ENCODE measurements at places on chromosomes 7 and 10. TPM values are rescaled to one million over a fixed set of nuclear protein-coding genes. Genes with fewer than 3 reads are reported as not detected.
A peak's percentile ranks its signal among the peaks of the same experiment; 100 is the strongest.

Gene NPSR1
- not detected for total RNA-seq

Gene HOXA11
- total RNA-seq = not detected

Gene VWDE
- total RNA-seq = not detected

Gene CH25H
- total RNA-seq = 1.7 TPM

Gene NACAD
- 7.1 TPM for total RNA-seq

Gene FBXW4
- 21.3 TPM for total RNA-seq

Gene CCZ1B
- total RNA-seq = 24.6 TPM

Gene TET1
- total RNA-seq = 3.9 TPM

Gene CFAP46
- not detected for total RNA-seq

Gene TUBB8
- not detected for total RNA-seq

GRCh38 chr10:15661574-15661973 lies 58.1 kb downstream of the ITGA8 start:
- H3K4me3 ChIP-seq = no peak overlapping the region
- H3K36me3 ChIP-seq = peaks cover 62% of the 10 kb centered on the region
- peaks cover 3% of the 10 kb centered on the region for H3K4me1 ChIP-seq
- no peaks in the 10 kb centered on the region for H3K27me3 ChIP-seq
- no peak for DNase-seq
- H3K27ac ChIP-seq = peak overlapping the region; percentile 40

DNA sequence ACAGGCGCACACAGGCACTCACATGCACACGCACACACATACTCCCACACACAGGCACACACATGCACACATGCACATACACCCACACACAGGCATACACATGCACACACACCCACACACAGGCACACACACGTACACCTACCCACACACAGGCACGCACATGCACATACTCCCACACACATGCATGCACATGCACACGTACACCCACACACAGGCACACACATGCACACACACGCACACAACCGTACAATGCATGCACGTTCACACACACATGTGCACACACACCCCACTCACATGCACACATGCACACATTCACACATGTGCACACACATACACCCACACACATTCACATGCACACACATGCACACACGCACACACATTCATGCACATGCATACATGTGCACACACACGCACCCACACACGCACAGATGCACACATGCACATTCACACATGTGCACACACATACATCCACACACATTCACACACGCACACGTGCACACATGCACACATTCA lies 59.3 kb downstream of the MKI67 start:
- H3K27me3 ChIP-seq = no peaks in the 10 kb centered on the region
- DNase-seq = no peak
- H3K36me3 ChIP-seq = peaks cover 14% of the 10 kb centered on the region

DNA sequence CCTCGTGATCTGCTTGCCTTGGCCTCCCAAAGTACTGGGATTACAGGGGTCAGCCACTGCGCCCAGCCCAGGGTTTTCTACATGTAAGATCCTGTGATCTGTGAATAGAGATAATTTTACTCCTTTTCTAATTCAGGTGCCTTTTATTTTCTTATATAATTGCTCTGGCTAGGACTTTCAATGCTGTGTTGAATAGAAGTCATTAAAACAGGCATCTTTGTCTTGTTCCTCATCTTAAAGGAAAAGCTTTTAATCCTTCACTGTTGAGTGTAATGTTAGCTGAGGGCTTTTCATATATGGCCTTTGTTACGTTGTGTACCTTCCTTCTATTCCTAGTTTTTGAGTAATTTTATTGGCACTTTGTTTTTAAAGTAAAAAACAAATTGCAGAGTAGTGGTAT lies 26.6 kb downstream of the ANLN start:
- no peaks in the 10 kb centered on the region for H3K36me3 ChIP-seq
- no peak for DNase-seq
- H3K27ac ChIP-seq = no peak overlapping the region
- H3K4me1 ChIP-seq = no peaks in the 10 kb centered on the region

- H3K27me3 ChIP-seq = no peaks in the 10 kb centered on the region
- DNase-seq = peak; percentile 89
- H3K4me1 ChIP-seq = peaks cover 26% of the 10 kb centered on the region
- no peaks in the 10 kb centered on the region for H3K36me3 ChIP-seq
- no peak overlapping the region for H3K4me3 ChIP-seq
These were observed 375.2 kb downstream of the RPS24 start for GRCh38 chr10:78408671-78409472.

GRCh38 chr10:128257428-128257827 lies 131.2 kb upstream of the MKI67 start:
- H3K27me3 ChIP-seq = no peaks in the 10 kb centered on the region
- H3K4me3 ChIP-seq = no peak overlapping the region
- DNase-seq = no peak
- H3K27ac ChIP-seq = no peak overlapping the region
- H3K36me3 ChIP-seq = no peaks in the 10 kb centered on the region

DNA sequence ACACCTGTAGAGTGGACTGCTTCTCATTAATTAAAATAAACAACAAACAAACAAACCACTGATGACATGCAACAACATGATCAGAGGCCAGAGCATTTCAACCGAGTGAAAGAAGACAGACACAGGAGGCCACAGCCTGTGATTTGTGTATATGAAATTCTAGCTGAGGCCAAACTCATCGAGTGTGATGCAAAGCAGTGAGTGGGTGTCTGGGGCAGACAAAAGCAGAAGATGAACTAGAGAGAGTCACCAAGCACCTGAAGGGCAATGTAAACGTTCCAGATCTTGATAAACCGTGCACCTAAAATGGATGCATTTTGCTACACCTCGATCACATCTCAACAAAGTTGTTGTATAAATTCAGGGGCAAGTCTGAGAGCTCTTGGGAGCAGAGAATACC lies 108.4 kb downstream of the KLF6 start:
- no peaks in the 10 kb centered on the region for H3K4me1 ChIP-seq
- DNase-seq = no peak
- H3K27me3 ChIP-seq = no peaks in the 10 kb centered on the region

- no peaks in the 10 kb centered on the region for H3K27me3 ChIP-seq
- H3K27ac ChIP-seq = no peak overlapping the region
- no peak overlapping the region for H3K4me3 ChIP-seq
These were observed 18.6 kb upstream of the HSPA12A start for GRCh38 chr10:116760919-116761318.

- peak; percentile 88 for DNase-seq
- H3K36me3 ChIP-seq = no peaks in the 10 kb centered on the region
- H3K4me1 ChIP-seq = peaks cover 10% of the 10 kb centered on the region
- H3K27me3 ChIP-seq = no peaks in the 10 kb centered on the region
- H3K27ac ChIP-seq = peak overlapping the region; percentile 54
- no peak overlapping the region for H3K4me3 ChIP-seq
These were observed 13.0 kb upstream of the CHST15 start for GRCh38 chr10:124106241-124106879.

DNA sequence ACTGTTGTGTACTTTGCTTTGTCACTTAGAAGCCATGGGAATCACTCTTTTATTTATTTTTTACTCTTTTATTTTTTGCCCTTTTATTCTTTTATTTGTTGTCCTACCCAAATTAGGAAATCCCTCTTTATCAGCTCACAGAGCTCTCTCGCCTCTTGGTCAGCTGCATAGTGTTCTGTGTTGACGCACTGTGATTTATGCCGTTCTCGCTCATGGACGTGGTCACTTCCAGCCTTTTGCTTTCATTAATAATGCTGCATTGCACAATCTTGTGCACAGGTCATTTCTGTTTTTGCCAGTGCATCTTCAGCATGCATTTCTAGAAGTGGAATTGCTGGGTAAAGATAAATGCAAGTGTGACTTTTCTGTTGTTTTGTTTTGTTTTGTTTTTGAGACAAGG lies 42.3 kb downstream of the FBH1 start:
- H3K4me1 ChIP-seq = peaks cover 4% of the 10 kb centered on the region
- DNase-seq = no peak
- H3K27ac ChIP-seq = no peak overlapping the region
- H3K36me3 ChIP-seq = peaks cover 63% of the 10 kb centered on the region
- H3K27me3 ChIP-seq = no peaks in the 10 kb centered on the region
- no peak overlapping the region for H3K4me3 ChIP-seq

DNA sequence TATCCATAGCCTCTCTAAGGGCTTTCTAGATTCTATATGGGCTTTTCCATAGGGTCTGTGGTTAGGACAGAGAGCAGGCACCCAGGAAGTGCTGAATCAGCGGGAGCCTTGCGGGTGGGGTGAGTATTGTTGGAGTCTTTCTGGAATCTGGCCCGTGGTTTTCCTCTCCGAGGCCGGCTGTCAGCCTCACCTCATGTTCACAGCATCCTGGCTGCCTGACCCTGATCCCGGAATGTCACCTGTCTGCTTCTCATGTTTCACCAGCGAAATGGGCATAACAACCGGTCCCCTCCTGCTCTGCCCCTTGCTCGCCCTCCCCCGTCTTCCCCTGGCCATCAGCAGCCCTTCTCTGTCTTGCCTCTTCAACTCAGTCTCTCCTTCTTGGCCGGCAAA lies 36.5 kb downstream of the DDIT4 start:
- peaks cover 18% of the 10 kb centered on the region for H3K4me1 ChIP-seq
- no peak overlapping the region for H3K4me3 ChIP-seq
- no peak for DNase-seq
- H3K36me3 ChIP-seq = no peaks in the 10 kb centered on the region
- peak overlapping the region; percentile 16 for H3K27ac ChIP-seq

- no peaks in the 10 kb centered on the region for H3K36me3 ChIP-seq
- H3K4me1 ChIP-seq = no peaks in the 10 kb centered on the region
- no peak for DNase-seq
- H3K27me3 ChIP-seq = no peaks in the 10 kb centered on the region
These were observed 229.5 kb downstream of the CNTNAP2 start for GRCh38 chr7:146346096-146346495.

DNA sequence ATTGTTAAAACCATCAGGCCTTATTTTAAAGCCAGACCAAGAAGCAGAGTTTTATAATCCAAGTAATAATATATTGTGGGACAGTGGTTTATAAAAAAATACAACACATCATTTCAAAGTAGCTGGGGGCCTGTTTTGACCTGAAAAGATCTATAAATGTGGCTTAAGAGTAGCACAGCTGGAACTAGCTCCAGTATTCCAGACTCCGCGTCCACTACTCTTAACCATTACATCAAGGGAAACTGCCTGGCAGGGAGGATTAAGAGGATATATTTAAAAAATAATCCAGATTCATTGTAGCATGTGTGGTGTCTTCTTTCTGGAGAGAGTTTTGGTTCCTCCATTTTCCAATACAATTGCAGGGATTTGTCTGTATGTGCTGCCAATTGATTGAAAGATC lies 67.3 kb downstream of the MET start:
- DNase-seq = no peak
- no peaks in the 10 kb centered on the region for H3K4me1 ChIP-seq
- H3K36me3 ChIP-seq = no peaks in the 10 kb centered on the region

- no peak for DNase-seq
- H3K36me3 ChIP-seq = no peaks in the 10 kb centered on the region
- H3K4me1 ChIP-seq = no peaks in the 10 kb centered on the region
- H3K4me3 ChIP-seq = no peak overlapping the region
These were observed 4.7 kb downstream of the PPP1R9A start for GRCh38 chr7:94912085-94912484.

- no peak overlapping the region for H3K4me3 ChIP-seq
- no peak overlapping the region for H3K27ac ChIP-seq
- peaks cover 2% of the 10 kb centered on the region for H3K4me1 ChIP-seq
- no peak for DNase-seq
- no peaks in the 10 kb centered on the region for H3K27me3 ChIP-seq
- H3K36me3 ChIP-seq = no peaks in the 10 kb centered on the region
These were observed 33.7 kb downstream of the PRKAG2 start for GRCh38 chr7:151843181-151843580.

DNA sequence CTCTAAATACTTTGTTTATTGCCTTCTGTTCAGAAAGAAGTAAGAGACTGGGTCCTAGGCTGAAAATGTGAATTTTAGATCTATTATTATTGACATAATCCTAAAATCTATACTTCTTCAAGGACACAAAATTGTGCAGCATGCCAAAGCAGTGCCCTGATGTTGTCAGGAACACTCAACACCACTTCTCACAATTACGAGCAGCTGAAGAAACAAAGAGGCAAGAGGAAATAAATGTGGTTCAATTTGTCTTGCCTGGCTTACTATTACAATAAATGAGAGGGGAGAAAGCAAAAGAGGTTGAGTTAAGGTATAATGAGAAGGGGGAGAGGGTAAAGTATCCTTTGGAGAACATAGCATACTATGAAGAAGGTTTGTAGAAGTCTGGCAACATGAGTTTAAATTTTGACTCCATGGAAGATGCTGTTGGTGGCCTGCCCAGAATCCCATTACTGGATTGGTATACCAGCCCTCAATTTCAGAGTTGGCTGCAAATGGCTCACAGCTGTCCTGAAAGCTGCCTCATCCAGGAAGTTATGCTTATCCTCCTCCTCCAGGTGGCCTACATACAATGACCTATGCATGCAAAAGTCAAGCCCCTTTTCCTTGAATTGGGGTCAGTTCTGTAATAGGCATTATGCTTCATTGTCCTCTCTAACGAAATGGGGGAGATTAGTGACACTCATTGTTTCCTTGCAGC lies 274.6 kb upstream of the SMIM30 start:
- H3K27ac ChIP-seq = no peak overlapping the region
- DNase-seq = no peak
- no peak overlapping the region for H3K4me3 ChIP-seq
- H3K36me3 ChIP-seq = no peaks in the 10 kb centered on the region

GRCh38 chr7:151006590-151007300 lies 15.9 kb downstream of the NOS3 start:
- H3K4me1 ChIP-seq = no peaks in the 10 kb centered on the region
- no peak for DNase-seq
- H3K36me3 ChIP-seq = no peaks in the 10 kb centered on the region
- no peak overlapping the region for H3K27ac ChIP-seq

GRCh38 chr7:25638590-25639244 lies 410.4 kb upstream of the NPVF start:
- H3K27ac ChIP-seq = no peak overlapping the region
- H3K36me3 ChIP-seq = no peaks in the 10 kb centered on the region
- no peaks in the 10 kb centered on the region for H3K4me1 ChIP-seq
- H3K4me3 ChIP-seq = no peak overlapping the region
- no peak for DNase-seq
- H3K27me3 ChIP-seq = no peaks in the 10 kb centered on the region

- H3K4me3 ChIP-seq = no peak overlapping the region
- DNase-seq = no peak
- peaks cover 6% of the 10 kb centered on the region for H3K4me1 ChIP-seq
- no peaks in the 10 kb centered on the region for H3K27me3 ChIP-seq
These were observed 341.1 kb downstream of the PARD3 start for GRCh38 chr10:34474009-34474376.

DNA sequence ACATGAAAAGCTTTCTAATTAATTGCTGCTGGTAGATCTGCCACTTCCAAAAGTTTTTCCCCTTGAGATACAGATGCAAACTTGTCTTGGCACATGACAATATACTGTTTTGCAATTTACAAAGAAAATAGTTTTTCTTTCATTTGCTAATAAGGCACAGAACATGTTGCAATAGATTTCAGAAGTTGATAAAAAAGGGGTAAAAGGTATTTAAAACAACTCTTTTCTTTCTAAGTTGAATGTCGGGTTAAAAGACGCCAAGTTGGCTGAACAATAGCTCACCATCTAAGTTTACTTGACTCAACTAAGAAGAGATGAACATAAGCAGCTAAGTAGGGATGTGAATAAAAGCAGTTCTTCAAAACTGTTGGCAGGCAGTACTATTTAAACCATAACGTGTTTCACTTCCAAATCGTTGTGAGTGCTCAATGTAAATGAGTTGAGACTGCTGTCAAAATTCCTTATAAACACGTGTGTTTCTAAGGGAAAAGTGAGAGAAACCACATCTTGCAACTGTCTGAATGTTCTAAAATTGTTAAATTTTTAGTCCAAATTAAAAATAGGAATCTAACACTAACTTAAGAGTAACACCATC lies 14.5 kb upstream of the THSD7A start:
- no peaks in the 10 kb centered on the region for H3K36me3 ChIP-seq
- H3K4me3 ChIP-seq = no peak overlapping the region
- no peak for DNase-seq
- H3K4me1 ChIP-seq = no peaks in the 10 kb centered on the region
- no peaks in the 10 kb centered on the region for H3K27me3 ChIP-seq
